Adipocyte (in vitro differentiated cells): ENCODE measurements at places on chromosomes 1 and 21.

GRCh38 chr1:200364091-200364759 is 45.6 kb downstream of the ZNF281 start:
- peak; percentile 40 for DNase-seq

DNA sequence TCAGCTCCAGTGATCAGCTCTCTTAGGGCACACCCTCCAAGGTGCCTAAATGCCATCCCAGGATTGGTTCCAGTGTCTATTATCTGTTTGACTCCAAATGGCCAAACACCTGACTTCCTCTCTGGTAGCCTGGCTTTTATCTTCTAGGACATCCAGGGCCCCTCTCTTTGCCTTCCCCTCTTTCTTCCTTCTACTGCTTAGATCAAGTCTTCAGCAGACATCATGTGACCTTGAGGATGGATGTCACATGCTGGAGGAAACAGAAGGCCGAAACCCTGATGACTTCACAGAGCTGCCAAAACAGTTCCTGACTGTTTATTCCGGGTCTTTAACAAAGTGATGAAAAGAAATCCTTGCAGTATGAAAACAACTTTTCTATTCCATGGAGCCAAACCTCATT is 24.4 kb upstream of the WDR26 start:
- DNase-seq, result no peak

- no peak for DNase-seq
Observed at GRCh38 chr1:94954263-94955220, 27.6 kb upstream of the CNN3 start.

DNA sequence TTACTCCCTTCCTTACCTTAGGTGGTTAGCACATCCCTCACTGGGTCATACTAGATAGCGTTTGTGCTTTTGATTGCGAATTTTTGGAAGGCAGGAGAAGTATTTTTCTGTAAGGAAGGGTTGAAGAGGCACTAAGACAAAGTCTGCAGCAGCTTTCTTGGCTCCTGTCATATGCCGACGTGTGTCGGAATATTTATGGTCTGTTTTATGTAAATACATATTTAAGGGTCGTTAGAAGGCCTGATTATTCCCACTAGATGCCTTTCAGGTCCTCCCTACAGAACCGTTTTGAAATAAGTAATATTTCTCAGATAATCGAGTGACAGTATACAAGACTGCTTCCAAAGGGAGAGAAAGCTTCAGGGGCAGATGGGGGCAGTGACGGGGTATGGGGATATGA is 10.0 kb downstream of the RNF220 start:
- no peak for DNase-seq

- no peak for DNase-seq
Observed at GRCh38 chr1:1432274-1432950, 3.1 kb upstream of the VWA1 start.

DNA sequence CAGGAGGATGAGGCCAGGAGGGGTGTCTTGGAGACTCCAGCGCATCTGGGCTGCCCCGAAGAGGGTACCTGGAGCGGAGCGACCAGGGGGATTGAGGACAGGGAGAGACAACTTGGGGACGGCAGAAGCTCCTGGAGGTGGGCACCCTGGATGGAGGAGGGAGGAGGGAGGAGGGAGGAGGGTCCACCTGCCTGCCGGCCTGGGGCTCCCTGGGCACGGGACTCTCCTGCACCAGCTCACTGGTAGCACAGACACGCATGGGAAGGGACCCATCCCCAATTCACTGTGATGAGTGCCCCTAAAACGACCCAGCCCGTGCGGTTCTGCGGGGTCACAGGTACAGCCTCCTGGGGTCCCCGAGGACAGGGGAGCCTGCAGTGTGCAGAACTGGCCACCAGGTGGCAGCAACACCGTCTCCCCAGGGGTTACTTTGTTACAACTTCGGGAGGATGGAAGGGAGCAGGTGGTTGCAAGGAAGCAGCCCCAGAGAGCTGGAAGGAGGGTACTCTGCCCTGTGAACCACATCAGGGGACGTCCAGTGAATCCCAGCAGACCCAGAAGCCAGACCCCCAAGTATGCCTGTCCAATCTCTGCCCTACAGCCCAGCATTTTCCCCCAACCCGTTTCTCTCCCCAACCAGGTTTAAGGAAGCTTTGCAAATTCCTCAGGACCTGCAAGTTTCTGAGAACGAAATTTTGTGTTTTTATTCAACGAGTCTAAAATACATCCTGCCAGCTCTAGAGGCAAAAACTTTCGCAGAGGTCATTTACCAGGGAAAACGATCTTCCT is 482.4 kb downstream of the NPHP4 start:
- DNase-seq, result peak; percentile 63

DNA sequence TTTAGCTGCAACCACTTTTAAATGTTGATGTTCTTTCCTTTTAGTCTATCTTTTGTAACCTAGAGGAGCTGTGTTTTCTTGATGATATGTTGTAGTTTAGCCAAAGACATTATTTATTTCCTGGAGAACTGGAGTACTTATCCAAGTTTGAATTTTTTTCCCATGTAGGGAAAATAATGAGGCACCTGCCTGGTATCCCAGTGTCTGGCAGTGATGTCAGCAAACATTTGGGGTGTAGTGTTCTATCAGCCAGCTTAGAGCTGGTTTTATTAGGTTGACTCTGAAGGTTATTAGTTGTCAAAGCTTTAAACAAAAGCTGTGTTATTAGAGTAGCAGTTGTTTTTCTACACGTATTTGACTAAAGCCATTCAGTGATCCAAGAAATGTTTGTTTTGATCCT is 3.2 kb downstream of the CTPS1 start:
- no peak for DNase-seq

GRCh38 chr1:235932090-235932510 is 65.4 kb upstream of the LYST start:
- DNase-seq, result no peak

GRCh38 chr21:16517383-16517782 is 787.6 kb downstream of the USP25 start:
- peak; percentile 50 for DNase-seq

DNA sequence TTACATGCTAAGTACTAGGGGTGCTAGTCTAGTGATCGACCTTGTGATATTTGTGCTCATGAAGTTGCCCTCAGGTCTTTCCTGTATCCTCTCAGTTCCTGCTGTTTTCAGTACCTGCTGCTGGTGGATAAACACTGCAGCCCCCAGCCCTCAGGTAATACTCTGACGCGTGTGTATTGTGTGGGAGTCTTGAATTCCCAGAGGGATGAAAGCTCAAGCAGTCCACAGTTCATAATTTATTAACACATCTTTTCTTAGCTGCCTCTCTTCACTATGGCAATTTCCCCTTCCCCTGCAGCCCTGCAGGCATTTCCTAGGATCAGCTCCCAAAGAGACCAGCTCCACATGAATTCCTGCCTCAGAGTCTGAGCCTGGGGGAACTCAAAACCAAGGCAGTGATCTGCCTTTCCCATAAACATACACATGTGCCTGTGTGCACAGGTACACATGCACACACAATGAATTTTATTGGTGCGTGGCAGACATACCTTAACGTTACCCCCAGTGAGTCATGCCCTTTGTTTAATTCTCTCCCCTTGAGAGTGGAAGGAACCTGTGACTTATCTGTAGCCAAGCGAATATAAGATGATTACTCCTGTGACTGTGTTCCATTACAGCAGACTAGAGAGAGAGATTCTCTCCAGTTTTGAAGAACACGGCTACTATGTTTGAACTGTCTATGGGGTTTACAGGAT is 14.1 kb upstream of the HMGCS2 start:
- DNase-seq, result no peak

DNA sequence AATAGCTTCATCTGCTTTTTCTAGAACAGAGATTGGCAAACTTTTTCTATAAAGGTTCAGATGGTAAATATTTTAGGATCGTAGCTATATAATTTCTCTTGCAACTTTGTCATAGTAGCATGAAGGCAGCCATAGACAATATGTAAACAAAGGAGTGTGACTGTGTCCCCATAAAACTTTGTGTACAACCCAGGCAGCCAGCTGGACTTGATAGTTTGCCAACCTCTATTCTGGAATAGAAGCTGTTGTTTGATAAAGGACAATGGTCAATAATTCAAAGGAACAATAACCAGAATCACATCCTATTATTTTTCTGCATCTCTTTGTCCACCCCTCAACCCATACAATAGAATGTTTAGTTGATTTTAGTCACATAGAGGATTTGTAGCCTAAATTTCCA is 286.7 kb downstream of the LMX1A start:
- no peak for DNase-seq

GRCh38 chr1:1946540-1946939 is 27.5 kb upstream of the TMEM52 start:
- DNase-seq, result no peak

DNA sequence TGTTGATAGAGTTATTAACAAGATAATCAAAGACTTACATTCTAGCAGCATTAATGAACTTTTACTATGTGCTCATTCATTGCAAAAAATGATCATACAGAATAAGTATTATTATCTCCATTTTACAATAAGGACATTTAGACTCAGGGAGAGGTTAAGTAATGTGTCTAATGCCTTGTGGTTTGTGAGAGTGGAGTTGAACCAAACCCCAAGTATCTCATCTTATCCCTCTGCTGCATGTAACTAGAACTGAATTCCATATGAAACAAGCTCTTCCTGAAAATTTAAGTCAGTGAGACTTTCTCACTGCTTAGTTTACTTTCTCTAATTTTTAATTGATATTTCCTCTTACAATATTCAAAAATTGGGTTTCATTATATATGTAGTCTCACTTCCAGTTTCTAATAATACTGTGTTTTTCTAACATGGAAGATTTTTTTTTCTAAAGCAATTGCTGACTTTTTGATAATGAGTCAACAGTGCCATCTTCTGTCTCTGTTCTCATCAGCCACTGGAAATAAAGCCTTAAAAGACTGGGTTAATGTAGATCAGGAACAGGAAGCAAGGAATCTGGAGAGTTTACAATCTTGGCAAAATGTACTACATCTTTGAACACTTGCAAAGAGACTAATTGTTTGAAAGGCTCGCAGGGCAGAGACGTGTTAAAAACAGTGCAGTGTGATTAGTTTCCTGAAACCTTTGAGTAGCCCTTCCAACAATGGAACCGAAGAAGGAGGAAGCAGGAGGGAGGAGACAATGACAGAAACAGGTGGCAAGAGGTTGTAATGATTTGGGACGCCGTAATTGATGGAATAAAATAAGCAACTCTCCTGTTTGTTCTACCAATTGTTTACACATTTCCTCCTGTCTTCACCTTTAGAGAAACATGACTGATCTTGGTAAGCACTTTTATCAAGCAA is 567.6 kb downstream of the MRPL39 start:
- DNase-seq, result no peak

DNA sequence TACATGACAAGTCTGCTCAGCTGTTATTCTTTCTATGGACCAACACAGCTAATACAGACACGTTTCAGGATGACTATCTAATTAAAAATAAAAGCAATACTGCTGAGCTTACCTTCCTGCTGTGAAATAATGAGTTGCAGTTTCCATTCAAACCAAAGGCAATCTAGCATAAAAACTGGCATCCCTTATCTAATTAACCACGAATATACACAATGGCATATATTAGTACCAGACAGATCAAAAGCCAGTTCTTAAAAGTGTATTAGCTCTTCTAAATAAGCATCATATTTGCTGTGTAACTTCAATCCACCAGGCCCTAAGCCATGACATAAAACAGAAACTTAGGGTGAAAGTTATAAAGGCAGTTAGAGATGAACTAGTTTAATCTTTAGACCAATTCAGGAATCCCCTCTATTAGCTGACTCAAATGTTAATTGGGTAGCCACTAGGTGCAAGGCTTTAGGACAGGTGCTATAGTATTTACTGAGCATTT is 20.6 kb downstream of the TESK2 start:
- no peak for DNase-seq

DNA sequence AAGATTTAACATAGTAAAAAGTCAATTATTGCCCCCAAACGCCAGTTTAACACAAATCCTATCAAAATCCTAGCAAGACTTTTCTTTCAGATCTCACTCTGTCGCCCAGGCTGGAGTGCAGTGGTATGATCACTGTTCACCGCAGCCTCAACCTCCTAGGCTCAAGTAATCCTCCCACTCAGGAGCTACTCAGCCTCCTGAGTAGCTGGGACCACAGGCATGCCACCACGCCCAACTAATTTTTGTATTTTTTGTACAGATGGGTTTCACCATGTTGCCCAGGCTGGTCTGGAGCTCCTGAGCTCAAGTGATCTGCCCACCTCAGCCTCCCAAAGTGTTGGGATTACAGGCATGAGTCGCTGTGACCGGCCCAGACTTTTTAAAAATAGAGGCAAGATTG is 4.8 kb downstream of the SNIP1 start:
- DNase-seq, result no peak

DNA sequence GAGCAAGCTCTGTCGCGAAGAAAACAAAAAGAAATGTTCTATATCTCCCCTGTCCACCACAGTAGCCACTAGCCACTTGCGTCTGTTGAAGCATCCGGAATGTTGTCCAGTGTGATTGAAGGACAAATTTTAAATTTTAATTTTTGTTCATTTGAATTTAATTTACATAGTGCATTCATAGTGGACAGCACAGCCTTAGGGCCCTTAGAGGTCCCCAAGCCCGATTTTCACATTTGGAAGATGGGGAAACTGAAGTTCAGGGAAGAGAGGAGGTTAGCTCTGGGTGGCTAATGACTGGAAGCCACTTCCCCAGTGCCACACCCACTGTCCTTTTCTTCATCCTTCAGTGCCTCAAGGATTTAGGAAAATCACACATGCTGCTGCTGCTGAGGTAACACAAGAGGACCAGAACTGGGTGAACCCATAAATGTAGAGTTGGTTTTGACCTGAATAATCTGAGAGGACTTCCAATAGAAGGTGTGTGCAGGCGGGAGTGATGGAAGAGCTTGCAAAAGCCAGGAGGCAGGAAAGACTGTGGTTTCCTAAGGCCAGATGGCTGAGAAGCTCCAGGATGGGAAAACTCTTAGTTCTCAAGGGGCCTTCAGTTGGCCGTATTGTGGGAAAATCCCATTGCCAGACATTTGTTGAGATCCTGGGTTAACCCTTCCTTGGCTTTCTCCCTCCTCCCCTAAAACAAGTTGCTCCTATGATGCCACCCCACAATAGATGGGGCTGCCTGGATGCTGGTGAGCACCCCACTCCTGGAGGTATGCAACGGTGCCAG is 49.5 kb downstream of the TRIM11 start:
- DNase-seq, result no peak

GRCh38 chr1:232204269-232204668 is 425.7 kb downstream of the SIPA1L2 start:
- DNase-seq, result no peak

GRCh38 chr1:161932668-161933067 is 91.0 kb downstream of the OLFML2B start:
- no peak for DNase-seq
